Motor neuron (in vitro differentiated cells): ENCODE measurements at places on chromosomes 5 and 9. TPM values are rescaled to one million over a fixed set of nuclear protein-coding genes. Genes with fewer than 3 reads are reported as not detected.

SELENOP gene
- 1.6 and 1.7 TPM in 2 replicates for total RNA-seq

GPR151 gene
- 4.9 and 5.7 TPM in 2 replicates for total RNA-seq

FGF18 gene
- total RNA-seq: 0.19 and 0.22 TPM in 2 replicates

MVB12B gene
- total RNA-seq: 6.3 and 8.4 TPM in 2 replicates

KIF24 gene
- total RNA-seq: 1.1 TPM in 2 replicates

FOXD4L4 gene
- 0.25 and 0.68 TPM in 2 replicates for total RNA-seq

SOHLH1 gene
- total RNA-seq: 0.14 and 0.24 TPM in 2 replicates

PPIC gene
- 1.9 and 2.3 TPM in 2 replicates for total RNA-seq

CCDC180 gene
- 2.4 and 7.7 TPM in 2 replicates for total RNA-seq

ARHGEF28 gene
- 0.52 and 2.1 TPM in 2 replicates for total RNA-seq

GABRA1 gene
- 1.6 and 1.7 TPM in 2 replicates for total RNA-seq

PCDHGA6 gene
- 0.32 and 0.36 TPM in 2 replicates for total RNA-seq

RC3H2 gene
- 49.2 and 65.0 TPM in 2 replicates for total RNA-seq

PJA2 gene
- total RNA-seq: 248 and 255 TPM in 2 replicates

SNCAIP gene
- 4.2 and 28.1 TPM in 2 replicates for total RNA-seq

SPINK4 gene
- not detected in 2 replicates for total RNA-seq

SMIM33 gene
- total RNA-seq: 0.10 and 0.14 TPM in 2 replicates

IFT74 gene
- total RNA-seq: 27.1 and 28.8 TPM in 2 replicates

CTSL gene
- 36.1 and 45.0 TPM in 2 replicates for total RNA-seq

ANKRD18B gene
- 2.6 and 3.2 TPM in 2 replicates for total RNA-seq

IFNA21 gene
- 0.38 TPM in 1 of 2 replicates, not detected in the other for total RNA-seq

ZBTB34 gene
- total RNA-seq: 12.7 and 14.0 TPM in 2 replicates

BARHL1 gene
- total RNA-seq: 0.14 and 0.30 TPM in 2 replicates

IL33 gene
- 0.64 and 1.0 TPM in 2 replicates for total RNA-seq

TEX53 gene
- total RNA-seq: not detected in 2 replicates

ADAMTS6 gene
- total RNA-seq: 3.5 and 4.9 TPM in 2 replicates

GDA gene
- 0.18 and 1.0 TPM in 2 replicates for total RNA-seq

GRIA1 gene
- 61.6 and 62.9 TPM in 2 replicates for total RNA-seq

SPATA31A3 gene
- 0.22 and 1.3 TPM in 2 replicates for total RNA-seq

NR4A3 gene
- 1.8 and 5.6 TPM in 2 replicates for total RNA-seq

INSL6 gene
- not detected in 2 replicates for total RNA-seq

CACFD1 gene
- 24.1 and 24.7 TPM in 2 replicates for total RNA-seq

LIX1 gene
- total RNA-seq: 0.58 and 0.62 TPM in 2 replicates

RARS1 gene
- 91.8 and 94.0 TPM in 2 replicates for total RNA-seq

MAN2A1 gene
- 59.7 and 73.7 TPM in 2 replicates for total RNA-seq

SHROOM1 gene
- total RNA-seq: 0.77 and 2.9 TPM in 2 replicates

PCDHGA1 gene
- total RNA-seq: 1.2 and 1.7 TPM in 2 replicates

SMC2 gene
- 8.5 and 10.0 TPM in 2 replicates for total RNA-seq

ENTREP1 gene
- total RNA-seq: 0.46 TPM in 2 replicates

DDX4 gene
- not detected in 2 replicates for total RNA-seq

C8G gene
- total RNA-seq: 1.5 TPM in 1 of 2 replicates, not detected in the other

ADGRV1 gene
- 53.3 and 59.3 TPM in 2 replicates for total RNA-seq

MELK gene
- 20.5 and 21.1 TPM in 2 replicates for total RNA-seq

SHC3 gene
- total RNA-seq: 30.1 and 35.2 TPM in 2 replicates

SPTLC1 gene
- total RNA-seq: 72.9 and 91.2 TPM in 2 replicates

EGFLAM gene
- total RNA-seq: 0.65 and 1.1 TPM in 2 replicates

EPB41L4B gene
- 4.6 and 5.0 TPM in 2 replicates for total RNA-seq

POU5F2 gene
- total RNA-seq: 0.92 and 1.1 TPM in 2 replicates
